ENCODE measurements at places on chromosomes 5 and 9.

- DNase-seq: no peak
Observed at GRCh38 chr5:175383350-175383749, 60.6 kb downstream of the DRD1 start.

DNA sequence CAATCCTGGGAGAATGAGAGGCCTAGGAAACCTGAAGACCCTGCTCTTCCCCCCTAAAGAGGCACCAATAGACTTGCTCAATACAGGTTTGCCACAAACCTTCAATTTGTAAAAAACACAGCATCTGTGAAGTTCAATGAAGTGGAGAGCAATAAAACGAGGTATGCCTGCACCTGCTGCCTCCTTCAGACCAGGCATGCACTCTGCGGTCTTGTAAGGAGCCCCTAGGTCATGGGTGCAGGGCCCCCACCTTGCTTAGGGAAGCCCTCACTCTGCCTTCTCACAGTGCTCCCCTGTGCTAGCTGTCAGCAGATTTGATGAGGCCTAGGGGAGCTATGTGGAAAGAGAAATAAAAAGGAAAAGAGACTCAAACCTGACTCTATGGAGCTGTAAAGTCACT lies 72.1 kb upstream of the GALNT10 start:
- no peak for DNase-seq

DNA sequence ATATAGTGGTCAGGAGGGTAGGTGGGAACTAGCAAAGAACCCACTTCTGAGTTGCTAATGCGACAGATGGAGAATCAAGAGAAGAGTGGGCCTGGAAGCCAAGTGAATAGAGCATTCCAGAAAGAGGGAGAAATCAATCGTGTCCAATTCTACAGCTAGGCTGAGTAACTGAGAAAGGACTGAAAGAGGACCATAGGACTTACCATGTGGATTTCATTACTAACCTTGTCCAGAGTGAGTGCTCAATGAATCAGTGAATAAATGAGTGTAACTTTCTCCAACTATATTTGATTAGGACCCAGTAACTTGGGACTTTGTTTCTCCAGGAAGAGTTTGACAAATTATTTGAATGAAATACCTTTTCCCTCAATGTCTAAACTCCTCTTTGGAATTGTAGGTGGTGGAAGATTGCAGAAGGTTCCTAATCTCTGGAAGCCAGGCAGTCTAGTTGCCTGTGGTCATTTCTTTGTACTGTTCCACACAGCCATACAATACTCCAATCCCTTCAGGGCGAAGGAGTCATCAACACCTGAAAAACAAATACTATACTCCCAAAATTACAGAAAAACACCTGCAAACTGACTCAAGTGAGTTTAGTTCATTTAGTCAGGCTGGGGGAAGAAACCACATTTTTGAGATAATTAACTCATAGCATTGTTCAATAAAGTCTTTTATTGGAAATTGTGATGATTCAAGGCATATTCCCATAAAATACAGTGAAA lies 2.6 kb upstream of the F2RL1 start:
- DNase-seq: no peak

DNA sequence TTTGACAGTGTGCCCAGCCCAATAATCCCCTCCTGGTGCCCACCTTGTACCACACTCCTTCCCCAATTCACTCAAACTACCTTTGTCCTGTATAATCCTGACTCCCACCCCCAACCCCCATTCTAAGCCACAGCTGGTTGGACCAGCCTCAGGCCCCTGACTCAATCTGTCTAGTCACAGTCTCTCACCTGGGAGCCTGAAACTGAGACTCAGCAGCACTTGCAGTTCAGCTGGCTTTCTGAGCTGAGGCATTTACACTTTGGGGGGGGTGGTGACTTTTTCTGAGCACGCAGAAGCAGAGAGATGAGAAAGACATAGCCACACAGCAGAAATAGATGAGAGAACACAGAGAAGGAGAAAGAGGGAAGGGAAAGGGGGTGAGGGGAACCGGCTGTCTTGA lies 247.3 kb downstream of the MAN2A1 start:
- DNase-seq: no peak

GRCh38 chr5:57824047-57824446 lies 341.4 kb upstream of the ACTBL2 start:
- DNase-seq: no peak

- DNase-seq: no peak
Observed at GRCh38 chr9:37342493-37342892, 80.0 kb upstream of the GRHPR start.

DNA sequence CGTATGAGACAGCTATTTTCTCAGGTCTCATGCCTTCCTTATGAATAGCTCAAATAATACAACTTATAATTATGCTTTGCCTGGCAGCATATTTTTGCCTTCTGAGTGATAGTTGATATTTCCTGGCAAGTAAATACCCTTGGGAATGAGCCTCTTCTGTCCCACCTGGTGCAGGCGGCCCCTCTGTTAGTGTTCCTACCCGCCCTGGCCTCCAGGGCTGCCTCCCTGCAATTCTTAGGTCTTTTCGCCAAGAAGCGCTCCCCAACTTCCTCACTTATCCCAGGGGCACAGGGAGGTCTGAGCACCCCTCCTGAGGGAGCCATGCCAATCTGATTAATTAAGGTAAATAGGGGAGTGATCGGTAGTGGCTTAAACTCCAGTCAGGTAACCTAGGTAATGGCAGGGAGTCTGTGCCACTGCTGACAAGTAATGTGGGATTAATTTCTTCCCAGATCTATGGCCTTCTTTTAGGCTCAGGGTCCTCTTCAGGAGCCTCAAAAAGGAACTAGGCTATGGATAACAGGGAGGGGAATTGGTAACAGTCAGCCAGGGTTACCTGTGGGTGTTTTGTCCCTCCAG lies 81.5 kb downstream of the GALNT10 start:
- no peak for DNase-seq

GRCh38 chr5:80834710-80835109 lies 125.5 kb upstream of the RASGRF2 start:
- no peak for DNase-seq

GRCh38 chr5:126976520-126977172 lies 53.7 kb downstream of the MARCHF3 start:
- no peak for DNase-seq

DNA sequence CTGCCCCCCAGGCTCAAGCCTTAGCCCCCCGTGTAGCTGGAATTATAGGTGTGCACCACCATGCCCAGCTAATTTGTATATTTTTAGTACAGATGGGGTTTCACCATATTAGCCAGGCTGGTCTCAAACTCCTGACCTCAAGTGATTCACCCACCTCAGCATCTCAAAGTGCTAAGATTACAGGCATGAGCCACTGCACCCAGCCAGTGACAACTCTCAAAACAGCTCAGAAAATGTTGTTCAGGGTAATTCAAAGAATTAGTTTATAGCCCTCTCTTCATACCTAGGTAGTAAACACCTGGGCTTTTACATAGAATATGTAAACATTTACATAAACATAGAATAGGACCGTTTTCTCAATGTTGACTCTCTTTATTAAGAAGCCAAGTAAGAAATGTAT lies 168.7 kb downstream of the ENC1 start:
- no peak for DNase-seq

- DNase-seq: no peak
Observed at GRCh38 chr5:148967783-148968182, 95.1 kb downstream of the SH3TC2 start.

- no peak for DNase-seq
Observed at GRCh38 chr5:56259002-56259511, 25.9 kb upstream of the ANKRD55 start.

- no peak for DNase-seq
Observed at GRCh38 chr5:16736158-16736995, 119.6 kb upstream of the RETREG1 start.

DNA sequence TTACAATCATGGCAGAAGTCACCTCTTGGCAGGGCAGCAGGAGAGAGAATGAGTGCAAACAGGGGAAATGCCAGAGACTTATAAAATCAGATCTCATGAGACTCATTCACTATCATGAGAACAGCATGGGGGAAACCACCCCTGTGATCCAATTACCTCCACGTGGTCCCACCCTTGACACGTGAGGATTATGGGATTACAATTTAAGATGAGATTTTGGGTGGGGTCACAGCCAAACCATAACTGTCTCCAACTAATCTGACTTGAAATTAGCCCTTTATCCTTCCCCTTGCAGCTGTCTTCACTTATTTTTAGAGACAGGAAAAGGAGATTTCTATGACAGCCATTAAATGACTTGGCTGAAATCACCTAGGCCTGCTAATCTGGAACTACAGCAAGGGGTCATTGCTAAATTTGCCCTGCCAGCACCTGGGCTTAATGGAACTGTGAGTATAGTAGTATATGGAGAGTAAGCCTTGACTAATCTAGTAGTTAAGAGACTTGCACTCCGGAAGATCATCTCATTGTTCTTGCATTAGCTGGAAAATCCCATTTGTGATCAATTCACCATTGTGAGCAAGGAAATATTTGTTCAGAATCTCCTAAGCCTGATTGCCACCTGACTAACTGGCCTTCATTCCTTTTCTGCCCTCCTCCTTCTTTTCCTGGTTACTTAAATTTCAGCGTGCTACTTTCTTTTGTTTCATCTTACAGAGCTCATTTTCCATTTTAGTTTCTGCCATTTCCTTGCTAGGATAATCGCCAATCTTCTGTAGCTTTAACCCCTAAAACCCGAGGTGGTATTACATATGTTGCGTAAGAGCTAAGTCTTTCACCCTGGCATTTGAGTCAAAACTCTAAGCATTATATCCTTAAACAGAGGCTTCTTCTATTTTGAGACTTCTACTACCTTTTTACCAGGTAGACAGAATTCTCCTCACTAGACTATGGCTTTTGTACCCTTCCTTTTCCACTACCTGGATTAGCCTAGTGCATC lies 65.3 kb upstream of the RUSC2 start:
- no peak for DNase-seq

DNA sequence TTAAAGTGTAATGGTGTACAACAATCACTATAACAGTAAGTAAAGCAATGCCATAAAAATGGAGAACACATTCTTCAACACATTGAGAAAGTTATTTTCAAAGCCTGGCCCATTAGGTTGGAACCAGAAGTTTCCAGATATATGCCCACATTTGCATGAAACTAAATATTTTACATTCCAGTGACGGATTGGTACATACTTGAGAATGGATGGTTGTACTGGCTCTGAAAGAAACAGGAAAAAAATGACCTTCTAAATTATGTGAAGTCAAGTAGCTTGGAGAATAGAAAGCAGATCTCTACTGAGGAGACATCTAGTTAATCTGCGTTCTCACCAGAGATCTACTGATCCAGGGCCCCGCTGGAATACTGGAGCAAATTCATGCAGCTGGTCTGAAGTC lies 1037.0 kb downstream of the NR2F1-AS1 start:
- no peak for DNase-seq

DNA sequence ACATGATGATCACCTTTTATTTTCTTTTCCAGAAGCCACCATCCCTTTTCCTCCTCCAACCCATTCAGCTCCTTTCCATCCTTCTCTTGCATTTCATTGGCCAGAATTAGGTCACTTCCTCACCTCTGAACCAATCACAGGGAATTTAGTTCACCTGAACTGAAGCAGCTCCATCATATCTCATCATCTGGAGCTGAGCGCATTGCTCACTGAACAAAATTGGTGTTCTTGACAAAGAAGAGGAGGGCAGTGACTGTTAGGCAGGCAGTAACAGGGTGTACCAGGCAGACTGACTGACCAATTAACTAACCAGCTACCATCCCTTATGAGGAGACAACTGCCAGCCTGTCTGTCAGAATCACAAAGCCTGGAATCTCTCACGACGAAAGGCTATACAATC lies 1.8 kb upstream of the ZNF354A start:
- no peak for DNase-seq

DNA sequence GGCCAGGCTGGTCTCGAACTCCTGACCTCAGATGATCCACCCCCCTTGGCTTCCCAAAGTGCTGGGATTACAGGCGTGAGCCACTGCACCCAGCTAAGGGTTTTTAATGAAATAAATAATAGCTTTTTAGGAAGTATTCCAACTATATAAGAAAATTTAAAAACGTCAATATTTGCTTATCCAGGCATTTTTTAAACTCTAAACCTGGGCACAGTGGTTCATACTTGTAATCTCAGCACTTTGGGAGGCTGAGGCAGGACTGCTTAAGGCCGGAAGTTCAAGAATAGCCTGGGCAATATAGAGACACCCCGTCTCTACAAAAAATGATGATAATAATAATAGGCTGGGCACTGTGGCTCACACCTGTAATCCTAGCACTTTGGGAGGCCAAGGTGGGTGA lies 14.2 kb downstream of the SKP1 start:
- DNase-seq: no peak

DNA sequence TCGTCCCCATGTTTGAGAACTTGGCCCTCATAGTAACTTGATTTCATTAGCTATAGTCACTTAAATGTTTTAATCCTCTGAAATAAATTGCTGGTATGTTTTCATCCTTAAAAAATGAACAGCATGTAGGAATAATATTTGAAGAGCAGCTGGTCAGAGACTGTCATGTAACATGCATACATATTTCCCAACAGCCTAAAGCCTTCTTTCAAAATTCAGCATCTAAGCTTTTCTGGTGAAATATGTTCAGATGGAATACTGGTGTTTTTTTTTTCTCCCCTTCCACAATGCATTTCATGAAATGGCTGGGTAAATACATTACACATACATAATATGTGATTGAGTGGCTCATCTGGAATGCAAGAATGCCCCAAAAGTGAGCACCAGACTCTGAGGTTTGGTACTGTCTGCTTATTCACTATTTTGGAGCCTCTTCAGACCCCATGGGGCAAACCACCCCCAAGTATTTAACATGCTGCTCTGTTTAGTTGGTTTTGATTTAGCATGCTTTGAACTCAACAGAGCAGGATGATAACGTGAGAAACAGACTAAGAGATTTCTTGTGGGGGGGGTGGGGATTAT lies 94.0 kb downstream of the SMARCA2 start:
- no peak for DNase-seq

DNA sequence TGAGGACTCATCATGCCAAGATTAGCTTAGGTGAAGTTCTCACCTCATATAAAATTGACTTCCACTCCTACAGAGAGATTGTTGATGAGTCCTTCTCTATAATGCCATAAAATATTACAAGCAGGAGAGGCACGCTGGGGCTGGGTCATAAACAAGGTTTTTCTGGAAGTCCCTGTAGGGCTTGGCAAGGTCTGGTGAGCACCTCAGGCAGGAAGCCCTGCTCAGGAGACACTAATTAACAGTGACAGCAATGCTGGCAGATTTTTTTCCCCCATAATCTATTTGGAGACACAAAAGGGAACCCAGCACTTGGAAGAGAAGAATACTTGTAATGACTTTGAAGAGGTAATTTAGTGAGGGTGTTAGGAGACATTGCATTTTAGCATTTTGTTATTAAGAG lies 118.7 kb downstream of the DIRAS2 start:
- DNase-seq: no peak

Measured in activated CD4-positive, alpha-beta T cell treated with anti-CD3 and anti-CD28 coated beads, Interleukin-2, amount 50 U/mL, for 1 hour (primary cell).